ENCODE measurements at places on chromosomes 4 and X.

DNA sequence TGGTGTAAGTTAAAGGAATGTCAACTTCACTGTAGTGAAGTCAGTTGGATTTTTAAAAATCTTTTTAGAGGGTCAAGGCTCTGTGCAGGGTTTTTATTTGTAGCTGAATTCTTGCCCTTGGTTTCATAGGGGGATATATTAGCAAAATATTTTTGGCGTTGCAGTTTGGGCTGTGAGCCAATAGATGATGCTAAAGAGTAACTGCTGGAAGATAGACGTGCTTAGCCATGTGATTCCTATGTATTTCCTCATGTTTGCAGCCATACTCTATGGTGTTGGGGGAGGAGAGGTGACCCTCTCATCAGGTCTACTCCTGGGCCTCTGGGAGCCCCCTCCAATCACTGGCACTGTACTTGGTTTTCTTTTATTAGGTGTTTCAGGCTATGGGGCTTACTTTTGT lies 246.7 kb upstream of the ARHGAP24 start:
- DNase-seq = no peak

- DNase-seq = no peak
Measured at GRCh38 chr4:5976431-5976830, 41.8 kb downstream of the C4orf50 start.

- no peak for DNase-seq
Measured at GRCh38 chr4:88010966-88011365, 3.5 kb downstream of the PKD2 start.

DNA sequence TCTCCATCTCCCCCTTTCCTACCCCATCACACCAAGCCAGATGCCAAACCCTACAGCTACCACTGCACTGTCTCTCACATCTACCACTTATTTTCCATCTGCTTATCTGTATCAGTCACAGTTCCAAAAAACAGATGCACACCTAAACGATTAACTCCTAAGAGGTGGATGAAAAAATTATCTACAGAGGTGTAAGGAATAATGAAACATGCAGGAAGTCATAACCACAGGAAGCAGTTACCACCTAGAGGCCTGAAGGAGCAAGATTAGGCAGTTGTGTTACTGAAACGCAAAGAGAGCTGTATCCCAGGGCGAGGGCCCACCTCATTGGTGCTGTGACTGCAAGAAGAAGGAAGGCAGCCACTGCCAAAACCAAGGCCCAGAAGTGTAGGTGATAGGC lies 87.8 kb upstream of the FAM241A start:
- DNase-seq = no peak

All from AG08395 (cell line).